NCI-H2029 (cell line): ENCODE measurements at places on chromosomes 12 and 14.

DNA sequence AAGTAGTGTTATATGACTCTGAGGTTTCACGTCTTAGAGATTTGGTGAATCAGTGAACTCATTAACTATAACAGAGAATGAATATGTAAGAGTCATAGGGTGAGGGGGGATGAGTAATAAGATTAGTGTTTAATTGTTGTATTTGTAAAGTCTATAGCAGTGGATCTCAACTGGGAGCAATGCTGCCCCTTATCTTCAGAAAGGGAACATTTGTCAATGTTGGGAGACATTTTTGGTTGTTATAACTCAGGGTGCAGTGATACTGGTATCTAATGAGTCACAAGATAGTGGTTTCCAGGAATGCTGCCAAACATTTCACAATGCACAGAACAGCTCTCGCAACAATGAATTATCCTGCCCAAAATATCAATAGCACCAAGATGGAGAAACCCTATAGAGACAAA lies 1193.7 kb downstream of the GALC start:
- no peak for DNase-seq

- DNase-seq: no peak
Measured at GRCh38 chr12:97267594-97268202, 194.9 kb upstream of the RMST start.

- peak; percentile 2 for DNase-seq
Measured at GRCh38 chr12:1093166-1093751, 102.2 kb downstream of the ERC1 start.

GRCh38 chr14:64773046-64773445 lies 68.8 kb downstream of the PLEKHG3 start:
- no peak for DNase-seq

DNA sequence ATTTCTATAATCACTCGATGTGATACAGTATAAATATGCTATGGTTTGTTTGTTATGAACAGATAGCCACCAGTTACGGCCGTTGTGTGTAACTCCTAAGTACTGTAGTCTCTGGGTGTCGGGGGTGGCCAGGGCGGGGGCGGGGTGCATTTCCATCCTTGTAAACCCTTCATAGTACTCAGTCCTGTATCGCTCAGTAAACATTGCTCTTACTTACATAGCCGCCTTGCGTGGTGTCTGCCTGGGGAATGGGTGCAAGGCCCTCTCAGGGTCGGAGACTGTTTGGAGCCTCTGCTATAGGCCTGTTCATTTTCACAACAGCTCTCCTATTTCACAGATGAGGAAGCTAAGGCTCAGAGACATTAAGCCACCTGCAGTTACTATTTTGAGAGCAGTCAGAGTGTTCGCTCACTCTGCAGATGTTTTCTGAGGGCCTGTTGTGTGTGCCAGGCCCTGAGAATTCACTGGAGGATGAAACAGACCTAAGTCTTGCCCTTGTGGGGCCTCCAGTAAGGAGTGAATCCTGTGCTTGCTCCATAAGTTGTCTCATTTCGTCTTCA lies 42.5 kb downstream of the JDP2 start:
- DNase-seq: peak; percentile 71

DNA sequence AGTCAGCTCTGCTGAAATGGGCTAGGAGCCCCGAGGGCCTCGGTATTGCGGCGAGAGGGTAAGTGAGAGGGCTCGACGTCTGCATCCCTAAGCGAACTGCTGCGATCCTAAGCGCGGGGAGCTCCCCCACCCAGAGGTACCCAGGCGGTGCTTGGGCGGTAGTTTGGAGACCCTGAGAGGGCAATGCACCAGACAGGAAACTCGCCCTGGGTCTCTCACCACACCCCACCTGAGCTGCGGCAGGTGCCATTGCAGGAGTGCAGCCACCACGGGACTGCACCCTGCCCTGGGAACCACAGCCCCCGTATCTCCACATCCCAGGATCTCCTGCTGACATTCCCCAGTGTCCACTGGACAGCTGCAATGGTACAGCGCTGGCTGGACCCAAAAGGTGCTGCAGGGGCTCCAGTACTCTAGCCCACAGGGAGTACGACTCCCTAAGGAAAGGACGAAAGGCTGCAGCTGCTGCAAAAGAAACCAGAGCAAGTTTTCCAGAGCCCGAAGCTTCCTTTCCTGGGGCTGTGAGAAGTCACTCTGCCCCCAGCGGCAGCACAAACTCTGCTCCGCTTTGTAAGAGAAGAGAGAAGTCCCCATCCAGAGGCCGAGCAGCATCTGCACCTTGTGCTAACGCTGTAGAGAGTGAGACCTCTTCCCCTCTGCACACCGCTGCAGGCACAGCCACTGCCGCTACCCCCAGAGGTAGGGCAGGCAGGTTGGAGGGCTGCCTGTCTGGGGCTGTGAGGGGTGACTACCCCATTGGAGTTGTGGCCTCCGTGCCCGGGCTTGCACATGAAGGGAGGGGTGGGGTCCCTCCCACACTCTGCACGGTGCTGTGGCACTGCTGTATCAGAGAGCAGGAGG lies 31.1 kb upstream of the MON2 start:
- DNase-seq: no peak

- DNase-seq: no peak
Measured at GRCh38 chr12:86117711-86118110, 138.5 kb downstream of the MGAT4C start.

DNA sequence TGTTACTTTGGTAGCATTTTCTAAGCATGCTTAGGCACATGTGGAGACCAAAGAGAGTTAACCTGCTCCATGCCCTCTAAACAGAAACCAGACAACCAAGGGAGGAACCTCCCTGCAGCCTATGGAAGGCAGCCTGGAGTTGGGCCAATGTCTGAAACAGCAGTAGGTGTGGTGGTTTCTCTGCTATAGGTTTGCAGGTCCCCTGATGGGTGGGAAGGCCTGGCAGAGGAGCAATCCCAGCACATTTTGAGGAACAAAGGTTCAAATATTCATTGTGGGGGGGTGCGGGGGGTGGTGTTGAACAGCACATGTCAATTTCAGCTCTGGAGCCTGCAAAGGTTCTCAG lies 65.4 kb downstream of the DACT1 start:
- no peak for DNase-seq

GRCh38 chr12:116474331-116474730 lies 84.8 kb upstream of the MAP1LC3B2 start:
- no peak for DNase-seq

- no peak for DNase-seq
Measured at GRCh38 chr14:22384167-22384549, 204.9 kb downstream of the DAD1 start.

DNA sequence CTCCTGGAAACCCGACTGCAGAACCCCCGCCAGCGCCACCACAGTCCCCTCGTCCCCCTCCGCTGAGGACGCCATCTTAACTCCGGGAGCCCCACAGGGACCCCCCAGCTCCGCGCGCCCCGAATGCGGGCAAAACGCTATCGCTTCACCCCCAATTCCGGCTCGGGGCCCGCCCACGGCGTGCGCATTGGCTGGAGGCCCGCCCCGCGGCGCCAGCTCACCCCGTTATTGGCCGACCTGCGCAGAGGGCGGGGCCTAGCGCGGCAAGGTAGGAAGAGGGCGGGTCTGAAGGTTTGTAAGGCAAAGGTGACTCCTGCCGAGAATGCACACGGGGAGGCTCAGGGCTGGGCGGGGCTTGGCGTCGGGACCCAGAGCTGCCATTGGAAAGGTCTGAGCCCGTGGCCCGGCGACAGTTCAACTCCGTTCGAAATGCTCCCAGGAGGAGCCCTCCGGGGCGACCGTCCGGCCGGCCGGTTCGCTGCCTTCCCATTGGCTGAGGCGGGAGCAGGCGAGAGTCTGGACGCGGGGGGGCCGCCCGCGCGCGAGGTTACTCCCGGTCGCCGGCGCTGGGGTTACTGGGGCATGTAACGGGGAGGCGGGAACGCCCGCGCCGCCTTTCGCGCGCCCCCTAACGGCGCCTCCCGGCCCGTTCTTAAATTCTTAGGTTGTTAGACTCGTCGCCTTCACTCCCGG lies at the start of gene LPCAT3:
Gene LPCAT3 (minus strand): TSS at position 127 of the 693 bp plus-strand sequence. CDS start 52 bp downstream, at position 75.
- DNase-seq: peak; percentile 99

- no peak for DNase-seq
Measured at GRCh38 chr14:55914771-55915170, 203.4 kb upstream of the PELI2 start.

GRCh38 chr12:62299617-62300016 lies 39.4 kb downstream of the USP15 start:
- DNase-seq: peak; percentile 4

DNA sequence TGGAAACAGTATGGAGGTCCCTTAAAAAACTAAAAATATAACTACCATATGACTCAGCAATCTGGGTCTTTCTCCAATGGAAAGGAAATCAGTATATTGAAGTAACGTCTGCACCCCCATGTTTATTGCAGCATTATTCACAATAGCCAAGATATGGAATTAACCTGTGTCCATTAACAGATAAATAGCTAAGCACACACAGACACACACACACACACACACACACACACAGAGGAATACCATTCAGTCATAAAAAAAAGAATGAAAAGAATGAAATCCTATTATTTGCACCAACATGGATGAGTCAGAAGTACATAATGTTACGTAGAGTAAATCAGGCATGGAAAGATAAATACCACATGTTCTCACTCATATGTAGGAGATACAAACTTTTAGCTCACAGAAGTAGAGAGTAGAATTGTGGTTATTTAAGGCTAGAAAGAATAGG lies 4.7 kb downstream of the KLRK1 start:
- DNase-seq: no peak

GRCh38 chr14:26593357-26593756 lies 4.5 kb downstream of the NOVA1 start:
- DNase-seq: no peak

DNA sequence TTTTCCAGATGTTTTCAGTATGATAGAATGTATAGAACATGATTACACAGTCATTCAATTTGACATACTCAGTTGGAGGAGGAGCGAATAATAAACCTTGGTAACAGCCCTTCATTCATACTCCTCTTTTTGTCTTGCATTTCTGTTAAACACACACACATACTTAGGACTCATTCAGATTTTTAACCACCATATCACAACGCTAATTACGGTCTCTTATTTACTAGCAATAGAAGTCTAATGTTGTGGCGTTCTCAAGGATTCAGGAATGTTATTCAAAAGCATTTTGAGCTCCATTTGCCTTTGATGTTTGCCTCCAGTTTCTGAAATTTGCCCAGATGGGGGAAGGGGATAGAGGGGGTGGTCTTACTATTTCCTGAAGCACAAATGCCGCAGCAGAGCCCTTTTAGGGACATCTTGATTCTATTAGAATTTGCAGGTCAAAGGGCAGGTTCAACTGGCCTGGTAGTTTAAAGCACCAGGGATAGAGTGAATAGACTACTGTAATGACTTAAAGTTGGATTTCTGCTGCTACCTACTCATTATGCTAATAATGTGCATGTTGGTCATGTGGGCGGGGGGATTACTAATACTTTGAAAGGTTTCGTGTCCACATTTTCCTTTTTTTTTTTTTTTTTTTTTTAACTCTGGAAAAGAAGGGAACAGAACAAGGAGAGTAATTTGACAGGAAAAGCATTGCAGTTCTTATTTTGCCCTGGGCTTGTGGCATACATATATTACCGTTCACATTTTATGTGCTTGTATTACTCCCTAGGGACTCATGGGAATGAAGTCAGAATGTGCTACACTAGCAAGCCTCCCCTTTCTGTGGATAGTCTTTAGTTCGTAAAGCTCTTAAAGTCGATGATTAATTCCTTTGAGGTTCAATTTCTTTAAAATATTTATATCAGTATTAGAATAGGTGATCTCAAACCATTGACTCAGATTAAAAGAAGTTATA lies 226.8 kb downstream of the FBXL14 start:
- DNase-seq: no peak

DNA sequence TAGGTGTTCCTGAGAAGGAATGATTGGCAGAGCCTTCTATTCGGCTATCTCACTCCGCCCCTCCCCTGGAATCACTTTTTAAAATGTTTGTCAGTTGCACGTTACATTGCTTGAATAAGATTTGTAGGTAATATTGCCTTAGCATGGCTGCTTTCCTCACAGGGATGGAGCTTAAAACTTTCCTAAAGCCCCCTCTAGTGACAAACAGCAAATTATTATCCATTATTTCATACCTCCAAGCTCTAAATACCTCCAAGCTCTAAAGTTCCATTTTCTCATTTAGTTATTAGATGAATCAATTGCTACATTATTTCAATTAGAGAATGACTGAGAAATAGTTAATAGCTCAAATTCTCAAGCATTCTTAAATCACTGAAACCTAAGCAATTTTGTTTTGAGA lies 5.1 kb upstream of the SPATA7 start:
- DNase-seq: no peak

- DNase-seq: no peak
Measured at GRCh38 chr12:86118161-86118560, 138.0 kb downstream of the MGAT4C start.

- no peak for DNase-seq
Measured at GRCh38 chr12:19608039-19608438, 168.7 kb downstream of the AEBP2 start.

DNA sequence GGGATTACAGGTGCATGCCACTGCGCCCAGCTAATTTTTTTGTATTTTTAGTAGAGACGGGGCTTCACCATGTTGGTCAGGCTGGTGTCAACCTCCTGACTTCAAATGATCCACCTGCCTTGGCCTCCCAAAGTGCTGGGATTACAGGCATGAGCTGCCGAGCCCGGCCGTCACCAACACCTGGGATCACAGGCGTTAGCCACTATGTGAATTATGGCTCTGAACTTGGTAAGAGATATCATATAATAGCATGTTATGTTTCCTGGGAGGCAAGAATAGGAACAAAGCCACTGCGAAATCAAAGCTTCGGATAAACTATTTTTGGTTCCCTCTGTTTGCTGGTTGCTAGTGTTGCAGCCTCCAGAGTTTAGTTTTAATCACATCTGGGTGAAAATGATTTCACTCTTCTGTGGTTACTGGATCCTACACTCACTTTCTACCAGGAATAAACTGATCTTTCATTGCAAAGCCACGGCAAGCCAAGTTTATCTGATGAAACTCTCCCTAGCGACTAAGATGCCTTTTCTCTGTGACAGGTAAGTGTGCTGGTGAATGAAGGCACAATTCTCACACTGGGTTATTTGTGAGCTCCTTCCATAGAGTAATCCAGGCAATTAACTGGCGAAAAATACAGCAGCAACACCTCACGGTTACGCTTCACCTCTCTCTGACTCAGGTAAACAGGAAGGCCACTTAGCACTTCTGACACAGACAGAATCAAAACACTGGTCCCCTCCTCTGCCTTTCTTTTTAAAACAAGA lies 16.7 kb downstream of the SNRNP35 start:
- DNase-seq: peak; percentile 25

DNA sequence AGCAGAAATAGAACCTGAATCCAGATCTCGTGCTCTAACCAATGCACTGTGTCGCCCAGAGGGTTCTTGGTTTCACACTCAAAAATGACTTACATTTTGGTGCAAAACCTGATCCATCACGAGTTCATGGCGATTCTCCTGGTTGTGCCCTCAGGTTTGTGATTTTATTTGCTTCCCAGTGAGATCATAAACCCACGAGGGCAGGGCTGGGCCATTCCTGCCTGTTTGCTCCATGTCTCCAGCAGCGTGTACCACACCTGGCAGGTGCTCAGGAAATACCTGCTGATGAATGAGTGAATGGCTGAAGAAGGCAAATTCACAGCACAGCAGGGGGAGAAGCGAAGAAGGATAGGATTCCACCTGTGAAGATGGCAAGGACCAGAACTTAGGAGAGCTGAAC lies 9.4 kb downstream of the ACACB start:
- no peak for DNase-seq
